ENCODE measurements at places on chromosomes 2 and 18. TPM values are rescaled to one million over a fixed set of nuclear protein-coding genes. Genes with fewer than 3 reads are reported as not detected.

The PROC gene
- total RNA-seq: not detected

DNA sequence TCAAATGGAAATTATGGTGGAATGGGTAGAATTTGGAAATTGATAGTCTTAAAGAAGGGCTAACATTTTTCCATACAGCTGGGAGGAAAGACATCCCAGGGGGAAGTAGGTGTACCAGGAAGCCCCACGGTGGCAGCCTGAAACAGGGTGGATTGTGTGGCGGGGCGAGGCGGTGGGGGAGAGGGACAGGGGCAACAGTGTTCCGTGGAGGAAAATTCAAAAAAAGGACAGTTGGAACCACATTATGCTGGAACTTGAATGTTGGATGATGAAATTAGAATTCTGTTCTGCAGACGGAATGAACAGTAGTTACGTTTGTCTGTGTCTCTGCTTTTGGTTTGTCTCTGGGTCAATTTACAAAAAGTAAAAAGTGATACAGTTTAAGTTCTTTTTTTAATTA lies 10.6 kb upstream of the CIB4 start:
- DNase-seq: no peak

DNA sequence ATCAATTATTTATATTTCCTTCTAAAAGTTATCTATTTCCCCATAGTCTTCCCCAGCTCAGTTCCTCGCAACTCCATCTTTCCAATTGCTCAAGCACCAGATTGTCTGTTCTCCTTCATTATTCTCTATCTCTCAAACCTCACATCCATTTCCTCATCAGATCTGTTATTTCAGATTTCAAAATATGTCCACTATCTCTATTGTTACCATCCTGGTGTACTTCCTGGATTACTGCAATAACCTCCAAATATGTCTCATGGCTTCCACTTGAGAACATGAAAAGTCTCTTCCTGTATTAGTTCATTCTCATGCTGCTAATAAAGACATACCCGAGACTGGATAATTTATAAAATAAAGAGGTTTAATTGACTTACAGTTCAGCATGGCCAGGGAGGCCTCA lies 641.7 kb upstream of the ZEB2 start:
- no peak for DNase-seq

DNA sequence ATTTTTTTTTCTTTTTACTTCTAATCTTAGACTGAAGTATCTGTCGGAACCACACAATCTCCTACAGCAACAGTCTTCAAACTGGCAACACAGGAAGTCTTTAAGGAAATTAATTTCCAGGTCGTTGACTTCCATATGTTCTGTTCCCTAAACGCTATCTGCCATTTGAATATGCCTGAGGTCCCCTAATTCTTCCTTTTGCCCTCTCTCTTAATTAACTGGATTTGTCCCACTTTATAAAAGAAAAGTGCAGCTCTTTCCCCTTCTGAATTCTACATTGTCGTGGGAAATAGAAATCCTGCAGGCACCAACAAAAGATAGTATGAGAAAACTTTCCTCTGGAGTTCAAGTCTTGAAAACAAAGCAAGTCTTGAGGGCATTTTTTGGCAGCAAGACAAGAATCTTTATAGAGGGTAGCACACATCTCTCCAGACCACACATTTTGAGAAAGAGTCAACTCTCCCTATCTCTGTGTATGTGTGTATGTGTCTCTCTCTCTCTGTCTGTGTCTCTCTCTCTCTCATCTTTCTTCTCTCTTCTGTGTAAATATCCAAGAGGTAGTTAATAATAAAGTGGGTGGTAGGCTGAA lies 879.8 kb downstream of the SOCS6 start:
- DNase-seq: no peak

Data from Right ventricle myocardium superior (tissue), 1 donor.